Activated CD4-positive, alpha-beta T cell treated with anti-CD3 and anti-CD28 coated beads, Interleukin-2, amount 50 U/mL, for 16 hours (primary cell): ENCODE measurements at places on chromosomes 2 and 18.

GRCh38 chr18:49183921-49184320 lies 233.2 kb upstream of the SMAD7 start:
- no peak for DNase-seq

GRCh38 chr2:71615767-71616730 lies 162.7 kb downstream of the DYSF start:
- no peak for DNase-seq

- no peak for DNase-seq
Measured at GRCh38 chr18:46374850-46375249, 270.7 kb downstream of the HAUS1 start.

DNA sequence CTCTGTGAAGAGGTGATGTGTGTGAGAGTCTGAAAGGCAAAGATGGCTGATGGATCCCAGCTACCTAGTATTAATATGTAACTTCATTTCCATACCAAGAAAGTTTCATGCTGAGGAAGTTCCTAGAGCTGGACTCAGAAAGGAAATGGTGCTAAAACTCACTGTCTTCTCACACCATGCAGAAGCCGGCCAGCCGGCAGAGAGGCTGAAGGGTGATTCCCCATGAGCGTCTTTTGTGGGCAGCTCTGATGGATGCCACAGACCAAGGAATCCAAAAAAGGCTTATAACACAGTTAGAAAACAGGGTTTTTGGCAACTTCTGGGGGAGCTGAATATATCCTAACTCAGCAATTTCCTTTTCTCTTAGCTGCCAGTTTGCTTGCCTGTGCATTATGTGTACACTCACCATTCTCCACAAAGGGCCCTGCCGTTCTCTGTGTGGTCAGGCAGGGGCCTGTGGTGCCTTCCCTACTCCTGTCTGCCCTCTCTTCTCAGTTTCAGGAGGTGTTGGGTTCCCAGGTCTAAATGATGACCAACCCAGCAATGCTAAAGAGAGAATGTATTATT lies 289.4 kb downstream of the MTX2 start:
- no peak for DNase-seq

DNA sequence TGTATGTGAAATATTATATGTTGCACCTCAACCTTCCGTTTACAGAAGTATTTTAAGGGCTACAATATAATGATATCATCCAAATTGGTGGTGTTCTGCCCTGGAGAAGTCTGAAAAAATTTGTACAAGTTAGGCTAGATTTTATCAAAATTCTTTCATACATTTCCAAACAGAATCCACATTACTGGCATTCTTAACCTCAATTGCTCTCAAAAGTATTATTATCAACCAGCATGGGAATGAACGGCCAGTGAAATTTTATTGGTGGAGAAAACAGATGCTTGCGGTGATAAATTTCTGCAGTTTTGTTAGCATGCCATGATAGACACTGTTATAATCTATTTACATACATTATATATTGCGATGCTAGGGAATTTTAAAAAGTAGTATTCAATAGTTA lies 88.3 kb upstream of the TFPI start:
- no peak for DNase-seq
